ENCODE measurements at places on chromosomes 2 and 18.

- no peak for DNase-seq
Measured at GRCh38 chr18:78522507-78522906, 457.1 kb upstream of the SALL3 start.

DNA sequence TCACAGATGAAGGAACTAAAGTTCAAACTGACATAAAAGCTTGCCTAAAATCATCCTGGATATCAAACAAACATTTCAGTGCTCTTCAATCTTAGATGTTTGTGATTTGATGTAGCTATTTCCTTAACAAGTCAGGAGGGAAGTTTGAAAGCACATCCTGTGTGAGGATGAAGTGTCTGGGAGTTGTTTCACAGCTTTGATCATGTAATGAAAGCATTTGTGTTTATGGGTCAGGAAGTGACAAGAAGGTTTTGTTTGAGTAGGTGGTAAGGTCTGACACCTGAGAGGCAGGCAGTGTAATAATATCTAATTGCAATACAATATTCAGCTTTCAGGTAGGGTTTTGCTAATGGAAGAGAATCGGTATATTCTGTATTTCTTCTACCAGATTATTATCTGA lies 26.0 kb upstream of the CSRNP3 start:
- no peak for DNase-seq

DNA sequence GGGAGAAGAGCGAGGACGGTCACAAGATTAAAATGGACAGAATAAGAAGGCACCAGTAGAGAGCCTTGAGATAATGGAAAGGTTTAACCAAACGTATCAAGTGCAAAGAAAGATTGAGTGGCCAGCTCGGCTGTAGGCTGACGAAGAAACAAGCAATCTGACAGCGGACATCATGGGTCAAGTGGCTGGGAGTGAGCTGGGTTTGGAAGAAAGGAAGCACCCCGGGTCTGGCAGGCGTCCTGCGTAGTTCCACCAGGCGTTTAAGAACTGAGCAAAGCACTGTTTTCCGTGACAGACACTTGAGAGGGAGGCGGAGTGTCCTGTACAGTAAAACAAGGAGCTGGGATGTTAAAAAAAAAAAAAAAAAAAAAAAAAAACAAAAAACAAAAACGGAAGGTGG lies 27.1 kb downstream of the DAPL1 start:
- no peak for DNase-seq

- DNase-seq: no peak
Measured at GRCh38 chr18:24372279-24372872, 25.2 kb downstream of the OSBPL1A start.

- DNase-seq: peak; percentile 9
Measured at GRCh38 chr18:22466608-22467395, 49.1 kb upstream of the CTAGE1 start.

DNA sequence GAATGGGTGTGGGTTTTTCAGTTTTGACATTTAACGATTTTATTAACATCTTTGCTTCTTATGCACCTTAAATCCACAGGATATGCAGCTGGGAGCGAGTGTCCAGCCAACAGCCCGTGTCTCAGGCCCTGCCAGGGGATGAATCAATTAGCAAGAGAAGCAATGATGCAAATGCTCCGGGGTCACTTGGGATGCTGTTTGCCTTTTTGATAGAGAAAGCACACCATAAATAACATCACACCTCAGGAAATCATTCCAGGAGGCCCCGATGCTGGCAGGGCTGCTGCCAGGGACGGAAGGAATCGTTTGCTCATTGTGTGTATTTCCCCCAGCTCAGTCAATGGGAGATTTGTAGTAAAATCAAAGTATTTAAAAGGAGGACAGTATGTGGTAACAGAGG lies 394.0 kb upstream of the HNRNPA3 start:
- no peak for DNase-seq

- no peak for DNase-seq
Measured at GRCh38 chr2:47964722-47965434, 58.6 kb upstream of the FBXO11 start.
